ENCODE measurements at places on chromosomes 4 and X. TPM values are rescaled to one million over a fixed set of nuclear protein-coding genes. Genes with fewer than 3 reads are reported as not detected.

The SSX4 gene
- total RNA-seq, result not detected

The CCSER1 gene
- total RNA-seq, result 4.4 TPM

The ADAD1 gene
- not detected for total RNA-seq

The NPNT gene
- 161 TPM for total RNA-seq

DNA sequence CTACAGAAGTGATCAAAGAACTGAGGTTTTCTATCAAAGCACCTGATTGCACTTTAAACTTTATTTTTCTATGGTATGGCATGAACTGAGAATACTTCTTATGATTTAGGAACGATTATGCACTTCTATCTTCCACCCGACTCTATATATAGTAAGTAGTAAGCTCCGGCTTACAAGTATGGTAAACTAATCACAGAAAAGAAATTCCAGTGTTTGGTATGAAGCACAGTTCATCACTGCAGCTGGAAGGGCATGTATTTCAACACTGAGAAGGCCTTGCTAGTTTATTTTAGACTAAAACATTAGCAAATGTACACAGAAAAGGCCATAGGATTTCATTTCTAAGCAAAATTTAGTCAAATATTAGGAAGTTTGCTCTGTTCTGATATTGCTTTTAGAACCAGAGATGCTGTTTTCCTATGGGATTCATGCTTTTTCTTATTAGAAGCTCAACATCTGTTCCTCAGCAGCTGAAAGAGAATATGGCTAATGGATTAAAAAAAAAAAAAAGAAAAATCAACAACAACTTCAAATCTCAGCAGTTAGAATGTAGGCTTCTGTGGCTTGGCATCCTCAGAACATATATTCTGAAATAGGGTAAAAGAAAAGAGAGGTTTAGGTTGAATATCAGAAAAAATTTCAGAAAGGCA lies 273.5 kb downstream of the C4orf33 start:
- no peaks in the 10 kb centered on the region for H3K4me1 ChIP-seq
- H3K27ac ChIP-seq, result no peak overlapping the region
- H3K27me3 ChIP-seq, result no peaks in the 10 kb centered on the region
- no peak overlapping the region for H3K4me3 ChIP-seq

DNA sequence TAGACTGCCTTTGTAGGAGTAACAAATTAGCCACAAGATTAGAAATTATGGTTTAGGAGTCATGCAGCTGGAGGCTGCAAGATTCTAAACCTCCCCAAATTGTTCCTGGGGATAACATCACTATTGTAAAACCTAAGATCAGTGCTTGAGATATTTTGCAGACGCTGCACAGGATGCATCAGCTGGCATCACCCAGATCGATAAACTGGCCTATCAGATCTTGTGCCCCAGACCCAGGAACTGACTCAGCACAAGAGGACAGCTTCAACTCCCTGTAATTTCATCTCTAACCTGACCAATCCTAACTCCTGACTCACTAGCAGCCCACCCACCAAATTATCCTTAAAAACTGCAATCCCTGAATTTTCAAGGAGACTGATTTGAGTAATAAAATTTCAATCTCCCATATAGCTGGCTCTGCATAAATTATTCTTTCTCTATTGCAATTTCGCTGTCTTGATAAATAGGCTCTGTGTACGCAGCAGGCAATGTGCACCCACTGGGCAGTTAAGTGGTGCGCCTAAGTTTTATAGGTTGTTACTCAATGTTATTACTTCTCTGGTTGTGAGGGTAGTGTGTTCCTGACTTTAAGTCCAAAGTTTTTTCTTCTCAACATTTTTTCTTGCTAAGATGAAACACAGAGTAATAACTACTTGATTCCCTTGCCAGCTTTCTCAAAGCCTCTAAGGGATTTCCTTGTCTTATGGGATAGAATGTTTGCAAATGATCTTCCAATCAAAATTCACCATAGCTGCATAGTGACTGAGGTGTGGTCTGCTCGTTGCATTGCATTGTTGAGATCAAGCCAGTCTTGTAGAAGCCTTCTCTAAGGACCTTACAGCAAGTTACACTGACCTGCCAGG lies 312.3 kb upstream of the DKK2 start:
- no peaks in the 10 kb centered on the region for H3K36me3 ChIP-seq
- H3K27ac ChIP-seq, result no peak overlapping the region
- no peaks in the 10 kb centered on the region for H3K4me1 ChIP-seq
- H3K27me3 ChIP-seq, result no peaks in the 10 kb centered on the region
- DNase-seq, result no peak

DNA sequence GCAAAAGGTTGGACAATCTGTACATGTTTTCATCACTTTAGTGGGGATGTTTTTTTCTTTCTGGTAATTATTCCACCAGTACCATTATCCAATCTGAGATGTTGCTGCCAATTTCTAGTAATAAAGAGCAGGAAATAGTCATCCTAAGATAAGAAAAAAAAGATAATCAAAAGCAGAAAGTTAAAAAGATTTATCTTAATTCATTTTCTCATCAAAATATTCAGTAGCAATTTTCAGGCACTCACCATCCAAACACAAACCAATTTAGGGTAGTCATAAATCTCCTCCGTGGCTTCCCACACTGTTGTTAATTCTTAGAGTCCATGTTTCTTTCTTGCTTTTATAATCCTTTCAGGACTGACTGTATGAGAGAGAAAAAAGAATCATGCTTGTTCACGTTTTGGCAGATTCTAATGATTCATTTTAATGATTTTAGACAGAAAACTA lies 263.7 kb upstream of the UGT8 start:
- no peaks in the 10 kb centered on the region for H3K36me3 ChIP-seq
- no peak overlapping the region for H3K4me3 ChIP-seq
- no peaks in the 10 kb centered on the region for H3K4me1 ChIP-seq
- H3K27ac ChIP-seq, result no peak overlapping the region
- no peak for DNase-seq
- H3K27me3 ChIP-seq, result no peaks in the 10 kb centered on the region

- no peak for DNase-seq
- H3K4me1 ChIP-seq, result peaks cover 10% of the 10 kb centered on the region
- H3K36me3 ChIP-seq, result no peaks in the 10 kb centered on the region
- no peak overlapping the region for H3K27ac ChIP-seq
Observed at GRCh38 chrX:118356154-118356701, 10.3 kb downstream of the WDR44 start.
